ENCODE measurements at places on chromosomes 12 and 14. TPM values are rescaled to one million over a fixed set of nuclear protein-coding genes. Genes with fewer than 3 reads are reported as not detected.

Gene GPR137C
- 0.27 TPM for total RNA-seq

Gene NEDD1
- 54.2 TPM for total RNA-seq

Gene LHX5
- total RNA-seq: not detected

Gene HHIPL1
- not detected for total RNA-seq

Gene CCDC175
- not detected for total RNA-seq

Gene CLEC6A
- total RNA-seq: not detected

Gene PTHLH
- not detected for total RNA-seq

Gene TMEM30B
- 0.46 TPM for total RNA-seq

Gene TMEM52B
- total RNA-seq: not detected

Gene PIWIL1
- total RNA-seq: not detected

Gene TSPAN11
- total RNA-seq: not detected

Gene NOS1
- total RNA-seq: not detected

Gene ZBTB42
- total RNA-seq: 5.4 TPM

Gene SLC4A8
- 1.6 TPM for total RNA-seq

Gene THTPA
- 12.8 TPM for total RNA-seq

Gene AKAP3
- total RNA-seq: 0.71 TPM

Gene ALDH6A1
- total RNA-seq: 17.6 TPM

Gene TROAP
- 59.3 TPM for total RNA-seq
